ENCODE measurements at places on chromosomes 7 and 10.

DNA sequence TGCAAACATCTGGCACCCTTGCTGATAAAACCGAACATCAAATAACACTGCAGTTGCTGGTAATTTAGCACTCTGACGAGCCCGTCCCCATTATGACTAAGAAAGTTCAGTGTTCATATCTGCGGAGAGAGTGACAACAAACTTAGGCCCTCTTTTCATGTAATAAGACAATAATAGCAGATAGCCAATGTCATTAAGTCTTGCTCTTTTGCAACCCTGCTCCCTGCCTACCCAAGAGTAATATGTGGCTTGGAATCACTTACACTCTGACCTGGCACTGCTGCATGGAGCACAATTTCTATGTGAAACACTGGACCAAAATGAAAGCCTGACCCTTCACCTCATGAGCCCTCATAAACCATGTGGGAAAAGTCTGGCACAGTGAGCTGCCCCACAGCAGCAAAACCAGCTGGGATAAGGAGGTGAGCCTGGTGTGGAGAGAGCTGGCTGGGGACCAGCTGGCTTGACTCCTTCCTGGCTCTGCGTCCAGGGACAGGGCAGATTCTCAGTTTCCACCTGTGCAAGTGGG is 86.5 kb downstream of the HIPK2 start:
- DNase-seq = no peak

DNA sequence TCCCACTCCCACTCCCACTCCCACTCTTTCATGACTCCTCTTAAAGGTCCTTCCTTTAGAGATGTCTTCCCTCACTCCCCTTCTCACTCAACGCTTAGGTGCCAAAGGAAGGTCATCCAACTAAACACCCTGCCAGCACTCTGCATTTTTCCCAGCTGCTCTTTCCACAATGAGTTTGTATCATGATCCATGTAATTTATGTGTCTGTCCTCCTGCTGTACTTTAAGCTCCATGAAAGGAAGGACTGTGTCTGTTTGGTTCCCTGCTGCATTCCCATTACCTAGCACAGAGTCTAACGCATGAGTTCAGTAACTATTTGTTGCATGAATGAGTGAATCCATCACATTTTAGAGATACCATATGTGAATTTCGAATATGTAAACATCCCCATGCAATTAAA is 252.7 kb downstream of the KIF20B start:
- DNase-seq = no peak

- DNase-seq = no peak
These were observed 168.0 kb upstream of the PHYHIPL start for GRCh38 chr10:59008452-59008851.

GRCh38 chr10:125929618-125930017 is 33.3 kb downstream of the FANK1 start:
- DNase-seq = no peak

GRCh38 chr7:123864436-123864835 is 19.5 kb downstream of the HYAL4 start:
- DNase-seq = no peak

DNA sequence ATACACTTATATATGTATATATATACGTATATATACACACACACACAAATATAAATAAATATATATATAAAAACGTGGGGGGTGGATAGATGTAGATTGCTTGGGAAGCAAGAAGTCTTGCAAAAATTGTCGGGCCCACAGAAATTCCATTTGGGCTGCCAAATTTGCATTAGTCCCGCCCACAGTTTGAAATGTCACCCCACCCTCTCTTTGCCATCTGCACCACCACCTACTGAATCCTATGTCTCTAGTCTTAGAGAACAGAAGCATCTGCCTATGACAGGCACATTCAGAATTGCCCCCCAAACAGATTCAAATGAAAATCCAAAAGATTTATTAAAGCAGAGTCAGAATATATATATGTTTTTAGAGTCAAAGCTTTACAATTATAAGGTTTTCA is 25.6 kb upstream of the CACNA2D1 start:
- DNase-seq = no peak

GRCh38 chr7:55223023-55223422 is 142.1 kb upstream of the LANCL2 start:
- no peak for DNase-seq

GRCh38 chr7:108030516-108030915 is 27.6 kb upstream of the LAMB1 start:
- DNase-seq = no peak

GRCh38 chr7:55325371-55325792 is 39.8 kb upstream of the LANCL2 start:
- no peak for DNase-seq

DNA sequence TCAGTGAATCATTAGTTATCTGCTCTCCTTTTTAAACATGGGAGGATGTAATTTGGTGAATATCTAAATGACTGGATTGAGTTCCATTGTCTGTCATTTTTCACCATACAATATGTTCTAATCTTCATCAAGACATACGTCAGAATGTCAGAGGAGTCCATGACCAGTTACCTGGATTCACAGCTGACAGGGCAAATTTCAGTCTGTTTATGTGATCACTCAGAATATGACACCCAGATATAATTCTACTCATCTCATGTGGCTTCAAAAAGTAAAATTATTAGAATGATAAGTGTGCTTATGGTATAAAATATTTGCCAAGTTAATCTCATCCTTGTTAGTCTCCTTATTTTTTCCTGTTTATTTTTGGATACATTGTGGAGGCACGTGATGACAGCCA is 150.2 kb downstream of the CDC14C start:
- no peak for DNase-seq

DNA sequence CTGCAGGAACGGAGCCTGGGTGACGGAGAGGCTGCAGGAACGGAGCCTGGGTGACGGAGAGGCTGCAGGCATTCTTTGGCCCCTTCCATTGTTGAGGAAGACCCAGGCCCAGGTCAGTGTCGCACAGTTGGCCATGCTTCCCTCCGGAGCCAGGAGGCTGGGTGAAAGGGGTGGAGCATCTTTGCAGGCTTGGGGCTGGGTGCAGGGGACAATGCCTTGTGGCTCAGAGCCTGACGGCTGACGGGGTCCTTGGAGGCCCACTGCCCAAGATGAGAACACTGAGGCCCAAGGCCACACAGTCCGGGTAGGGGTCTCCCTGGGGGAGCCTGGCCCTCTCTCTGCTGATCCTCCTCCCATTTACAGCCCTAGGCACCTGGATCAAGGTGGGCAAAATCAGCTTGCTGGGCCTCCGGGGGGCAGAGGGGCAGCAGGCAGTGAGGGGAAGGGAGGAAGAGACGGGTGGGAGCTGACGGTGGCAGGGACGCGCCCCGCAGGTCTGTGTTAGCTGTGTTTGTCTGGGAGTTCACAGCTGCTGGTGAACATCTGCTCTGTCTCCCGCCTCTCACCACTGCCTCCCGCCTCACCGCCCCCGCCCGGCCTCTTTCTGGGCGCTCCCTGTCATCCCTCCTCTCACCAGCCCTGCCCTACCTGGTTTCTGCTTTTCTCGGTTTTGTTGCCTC is 30.6 kb upstream of the PCBD1 start:
- DNase-seq = no peak
